Upper lobe of right lung (tissue), 1 donor: ENCODE measurements at places on chromosomes 6 and 20. TPM values are rescaled to one million over a fixed set of nuclear protein-coding genes. Genes with fewer than 3 reads are reported as not detected.

TPX2 gene
- total RNA-seq, result 1.6 TPM

MCCD1 gene
- not detected for total RNA-seq

LPIN3 gene
- total RNA-seq, result 18.4 TPM

IER3 gene
- total RNA-seq, result 35.4 TPM

NKAIN4 gene
- total RNA-seq, result not detected

TMEM151B gene
- total RNA-seq, result not detected

RSPH9 gene
- total RNA-seq, result 0.20 TPM

OXT gene
- total RNA-seq, result not detected

C6orf141 gene
- 2.1 TPM for total RNA-seq

DNA sequence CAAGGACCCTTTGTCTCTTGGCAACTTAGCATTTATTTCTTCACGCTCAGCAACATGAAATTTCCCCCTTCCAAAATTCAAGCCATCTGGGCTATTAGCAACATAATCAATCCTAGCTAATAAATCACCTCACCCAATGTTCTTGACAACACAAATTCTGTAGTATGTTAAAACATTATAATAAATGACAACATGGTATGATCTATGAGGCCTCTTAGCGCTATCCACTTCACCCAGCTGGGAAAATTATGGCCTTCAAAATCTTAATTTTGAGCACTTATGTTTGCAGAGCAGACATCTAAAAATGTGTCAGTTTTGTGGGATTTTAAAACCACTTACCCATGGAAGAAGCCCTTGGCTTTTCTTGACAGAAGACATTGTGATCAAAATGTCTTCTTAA is 181.9 kb downstream of the HDGFL1 start:
- DNase-seq, result no peak

- DNase-seq, result no peak
Observed at GRCh38 chr6:141212296-141212695, 920.4 kb upstream of the GJE1 start.

GRCh38 chr6:43311666-43312065 is 3.0 kb upstream of the CRIP3 start:
- DNase-seq, result no peak

DNA sequence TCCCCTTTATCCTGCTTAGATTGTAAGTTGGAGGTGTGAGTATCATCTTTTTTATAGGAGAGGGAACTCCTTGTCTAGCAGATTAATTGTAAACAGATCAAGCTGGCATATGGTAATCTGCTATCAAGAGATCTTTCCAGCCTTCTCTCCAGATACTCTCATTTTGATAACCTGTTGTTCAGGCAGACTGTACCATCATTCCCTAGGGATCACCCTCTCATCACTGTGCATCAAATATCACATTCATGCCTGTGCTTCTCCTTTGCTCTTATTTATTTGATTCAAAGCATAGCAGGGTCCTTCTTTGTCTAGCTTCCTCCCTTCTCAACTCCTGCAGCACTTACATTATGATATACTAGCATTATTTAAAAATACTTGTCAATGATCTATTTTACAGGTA is 73.8 kb downstream of the LRRC1 start:
- no peak for DNase-seq

- DNase-seq, result no peak
Observed at GRCh38 chr6:47066418-47066817, 24.3 kb upstream of the ADGRF1 start.

DNA sequence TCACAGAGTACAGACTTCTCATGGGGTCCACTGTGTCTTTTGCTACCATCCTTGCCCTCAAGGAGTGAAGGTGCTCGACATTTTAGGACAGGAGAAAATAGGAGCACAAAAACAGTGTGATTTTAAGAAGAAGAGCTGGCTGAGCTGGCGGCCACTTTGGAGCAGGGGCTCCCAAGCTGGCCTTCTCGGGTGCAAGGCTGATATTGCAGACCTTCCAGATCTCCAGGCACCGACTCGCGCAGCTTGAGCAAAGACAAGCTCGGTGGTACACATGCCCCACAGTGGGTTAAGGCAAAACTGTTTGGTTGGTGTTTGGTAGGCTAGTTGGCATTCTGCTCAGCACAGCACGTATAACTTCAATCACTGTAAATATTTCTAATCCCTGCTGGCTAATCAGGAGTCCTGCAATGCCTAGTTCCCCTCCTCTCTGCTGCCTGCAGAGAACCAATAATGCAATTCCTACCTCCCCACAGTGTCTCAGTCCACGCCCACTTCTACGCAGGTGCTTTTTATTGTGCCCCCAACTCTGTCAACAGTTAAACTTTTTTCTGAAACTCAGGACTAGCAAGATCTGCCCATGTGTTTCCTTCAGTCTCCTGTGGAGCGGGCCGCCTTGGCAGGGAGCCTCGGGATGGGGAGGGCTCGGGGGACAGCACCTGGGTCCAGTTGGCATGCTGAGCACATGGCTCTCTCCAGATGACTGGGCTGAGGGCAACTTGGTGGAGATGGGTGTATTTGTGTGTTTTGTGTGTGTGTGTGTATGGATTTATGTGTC is 12.7 kb upstream of the SMOC2 start:
- no peak for DNase-seq

GRCh38 chr6:73823046-73823735 is 127.2 kb downstream of the CD109 start:
- DNase-seq, result no peak

GRCh38 chr6:4936681-4937041 is 67.2 kb downstream of the RPP40 start:
- no peak for DNase-seq

- DNase-seq, result no peak
Observed at GRCh38 chr6:74075323-74075722, 379.3 kb downstream of the CD109 start.

DNA sequence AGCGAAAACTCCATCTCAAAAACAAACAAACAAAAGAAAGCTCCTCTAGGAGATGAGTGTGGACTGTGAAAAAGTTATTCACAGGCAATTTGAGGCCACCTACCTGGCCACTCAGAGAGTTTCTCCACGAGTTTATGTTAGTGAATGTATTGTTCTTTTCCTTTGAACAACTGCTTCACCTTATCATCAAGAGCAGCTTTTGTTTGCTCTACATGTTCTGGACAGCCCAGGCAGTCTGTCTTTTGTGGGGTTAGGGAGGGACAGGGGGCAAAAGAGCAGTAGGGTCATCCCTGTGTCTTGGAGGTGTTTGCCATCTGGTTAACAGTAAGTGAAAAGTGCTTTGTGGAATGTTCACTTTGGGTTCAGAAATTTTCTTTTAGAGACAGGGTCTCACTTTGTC is 8.0 kb downstream of the CASS4 start:
- DNase-seq, result no peak

- DNase-seq, result no peak
Observed at GRCh38 chr6:32406857-32407256, at the start of gene BTNL2. TSS of gene BTNL2 (minus strand) at chr6:32407181. CDS start at chr6:32407123, 58 bp downstream.

DNA sequence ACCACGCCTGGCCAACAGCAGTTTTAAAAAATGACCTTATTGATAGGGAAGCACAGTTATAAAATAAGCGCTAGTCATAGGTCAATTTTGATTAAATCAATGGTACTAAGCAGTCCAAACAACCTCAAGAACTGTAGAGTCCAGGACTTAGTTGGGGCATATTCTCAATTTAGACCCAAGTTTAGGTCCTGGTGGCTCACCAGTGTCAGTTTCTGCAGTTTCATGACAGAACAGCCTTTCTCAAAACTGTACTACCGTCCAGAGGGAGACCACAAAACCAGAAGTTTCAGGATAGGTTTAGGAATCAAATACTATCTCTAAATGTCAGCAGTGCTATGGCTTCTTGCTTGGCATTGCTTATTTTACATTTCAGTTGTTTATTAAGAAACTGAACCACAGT is 39.1 kb downstream of the LHFPL5 start:
- DNase-seq, result no peak

DNA sequence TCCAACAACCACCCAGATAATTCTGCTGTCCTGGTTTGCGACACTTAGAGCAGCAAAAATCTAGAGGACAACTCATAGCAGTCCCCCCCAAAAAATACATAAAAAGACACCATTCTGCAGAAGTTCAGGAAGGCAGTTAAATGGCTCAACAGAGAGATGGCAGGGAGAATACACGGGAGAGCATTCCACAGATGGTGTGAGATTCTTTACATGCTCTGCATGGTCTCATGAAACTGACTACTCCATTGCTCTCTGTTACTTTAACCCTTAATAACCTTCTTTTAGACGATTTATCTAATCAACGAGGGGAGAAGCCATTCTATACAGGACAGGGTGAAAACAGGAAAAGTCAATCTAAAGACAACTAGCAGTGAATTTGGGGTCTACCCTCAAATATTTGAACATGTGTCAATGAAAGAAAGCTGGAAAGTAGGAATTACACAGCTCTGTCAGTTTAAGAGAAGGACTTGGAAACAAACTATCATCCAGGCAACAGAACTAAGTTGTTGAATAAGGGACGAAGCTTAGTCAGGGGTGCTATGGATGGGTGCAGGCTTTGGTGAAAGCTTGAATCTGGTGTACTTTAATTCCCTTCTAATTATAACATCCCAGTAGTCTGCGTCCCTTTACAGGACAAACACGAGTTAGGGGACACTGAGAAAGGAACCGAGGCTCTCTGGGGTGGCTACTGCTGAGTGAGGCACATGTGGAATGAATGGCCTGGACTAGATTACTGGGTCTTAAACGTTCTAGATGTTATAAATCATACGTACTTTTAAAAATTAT is 5.1 kb downstream of the PERP start:
- DNase-seq, result no peak

- DNase-seq, result peak; percentile 86
Observed at GRCh38 chr20:37343212-37343993, 2.5 kb upstream of the SRC start.

GRCh38 chr6:170095273-170095981 is 195.5 kb downstream of the DLL1 start:
- DNase-seq, result peak; percentile 49

GRCh38 chr20:19706463-19706862 is 51.6 kb upstream of the RIN2 start:
- DNase-seq, result no peak

DNA sequence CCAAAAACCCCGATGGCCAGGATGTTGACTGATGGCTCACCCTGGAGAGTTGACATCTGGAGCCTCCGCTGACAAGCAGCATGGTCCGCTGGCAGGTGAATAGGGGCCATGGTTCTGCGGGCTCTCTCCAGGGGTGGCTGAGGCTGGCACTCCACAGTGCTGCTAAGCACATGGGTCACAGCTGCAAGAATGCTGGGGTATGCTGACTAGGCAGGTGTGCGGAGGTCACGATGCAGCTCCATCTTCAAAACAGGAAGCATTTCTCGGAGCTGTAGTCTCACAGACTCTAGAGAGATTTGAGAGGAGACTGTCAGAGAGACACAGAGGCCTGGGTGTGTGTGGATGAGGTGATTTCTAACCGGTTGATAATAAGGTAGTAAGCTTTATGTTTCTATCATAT is 341.6 kb downstream of the NRN1 start:
- DNase-seq, result no peak

- DNase-seq, result no peak
Observed at GRCh38 chr6:157013649-157014304, 236.6 kb downstream of the ARID1B start.

GRCh38 chr6:11718463-11718862 is 60.1 kb downstream of the ADTRP start:
- no peak for DNase-seq

GRCh38 chr6:170365593-170365992 is 59.0 kb downstream of the FAM120B start:
- DNase-seq, result no peak

DNA sequence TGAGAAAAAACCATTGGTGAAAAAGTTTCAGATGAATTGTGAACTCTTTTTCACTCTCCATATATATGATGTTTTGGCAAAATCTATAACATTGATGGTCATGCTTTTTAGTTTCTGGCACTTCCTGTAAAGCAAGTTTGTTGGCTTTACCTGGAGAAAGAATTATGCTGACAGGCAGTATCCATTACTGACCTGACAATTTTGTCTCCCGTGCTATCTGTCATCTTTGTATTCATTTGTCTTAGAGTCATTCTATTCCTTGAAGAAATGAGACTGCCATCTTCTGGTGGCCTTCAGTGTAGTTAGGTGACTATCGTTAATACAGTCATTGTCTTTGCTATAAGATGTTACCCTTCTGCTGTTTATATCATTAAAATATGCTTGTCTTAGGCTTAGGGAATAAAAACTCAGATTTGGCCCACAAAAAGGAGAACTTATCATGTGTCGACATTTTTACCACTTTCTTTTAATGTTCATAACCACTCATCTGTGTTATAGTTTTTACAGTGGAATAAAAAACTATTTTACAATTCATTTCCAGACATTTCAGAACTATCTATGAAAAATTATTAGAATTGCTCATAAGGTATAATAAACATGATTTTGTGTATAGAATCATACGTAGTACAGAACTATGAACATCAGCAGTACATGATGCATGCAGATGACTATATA is 707.0 kb downstream of the EPM2A start:
- DNase-seq, result no peak

DNA sequence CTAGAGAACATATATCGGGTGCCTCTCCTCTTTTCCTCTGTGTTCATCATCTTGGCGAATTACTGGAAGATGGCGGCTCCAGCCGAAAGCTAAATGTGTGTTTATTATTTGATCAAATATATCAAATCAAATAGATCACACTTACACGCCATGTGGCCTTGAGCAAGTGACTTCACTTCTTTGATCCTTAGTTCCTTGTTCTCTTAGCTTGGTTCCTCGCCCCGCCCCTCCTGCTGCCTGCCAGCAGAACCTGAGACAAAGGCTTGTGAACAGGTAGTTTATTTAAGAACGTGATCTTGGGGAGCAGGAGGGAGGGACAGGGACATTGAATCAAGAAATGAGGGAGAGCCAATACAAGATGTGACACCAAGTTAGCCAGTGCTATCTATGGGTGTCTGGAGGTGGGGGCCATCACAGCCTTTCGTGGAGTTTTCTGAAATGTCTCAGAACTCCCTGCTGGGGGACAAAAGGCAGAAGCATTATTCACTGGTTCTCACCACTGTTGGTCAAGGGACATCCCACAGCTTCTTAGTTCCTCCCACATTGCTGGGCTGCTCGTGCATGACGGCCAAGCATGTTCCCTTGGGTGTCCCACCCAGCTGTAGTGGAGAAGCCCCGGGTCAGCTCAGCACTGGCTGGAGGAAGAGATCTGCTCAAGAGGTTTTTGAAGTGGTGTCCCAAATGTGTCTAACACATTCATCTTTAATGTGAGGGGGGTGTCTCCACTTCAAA is 44.9 kb upstream of the RNF24 start:
- DNase-seq, result peak; percentile 87

DNA sequence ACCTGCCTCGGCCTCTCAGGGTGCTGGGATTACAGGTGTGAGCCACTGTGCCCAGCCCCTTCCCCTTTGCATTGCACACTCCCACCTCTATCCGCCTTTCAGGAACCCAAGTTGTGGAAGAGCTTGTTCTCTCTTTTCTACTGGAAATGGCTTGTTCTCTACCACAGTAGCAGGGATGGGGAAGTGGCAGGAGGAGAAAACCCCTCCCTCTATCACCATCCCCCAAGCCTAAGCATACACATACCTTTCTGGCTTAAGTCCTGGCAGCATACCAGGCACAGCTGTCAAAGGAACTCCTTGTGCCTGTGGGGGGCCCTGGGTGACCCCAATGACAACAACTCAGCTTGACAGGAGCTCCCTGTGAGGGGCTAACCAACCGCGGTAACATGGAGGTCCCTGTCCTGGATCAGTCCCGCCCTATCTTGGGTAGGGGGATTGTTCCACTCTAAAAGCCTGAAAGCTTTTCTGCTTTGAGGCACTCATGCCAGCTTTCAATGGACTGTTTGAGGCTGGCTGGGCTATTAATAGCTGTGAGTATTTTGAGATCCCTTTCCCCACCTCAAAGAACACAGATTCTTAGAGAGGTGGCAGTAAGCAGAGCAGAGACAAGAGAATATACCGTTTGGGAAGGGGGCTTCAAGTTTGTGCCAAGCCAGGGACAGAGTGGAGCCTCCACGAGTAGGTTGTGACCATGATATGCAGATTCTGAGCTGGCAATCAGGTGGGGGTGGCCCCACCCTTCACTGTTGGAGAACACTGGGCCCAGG is 2.3 kb downstream of the KLHDC3 start:
- DNase-seq, result no peak
